ENCODE measurements at places on chromosomes 16 and 17.
A peak's percentile ranks its signal among the peaks of the same experiment; 100 is the strongest.

DNA sequence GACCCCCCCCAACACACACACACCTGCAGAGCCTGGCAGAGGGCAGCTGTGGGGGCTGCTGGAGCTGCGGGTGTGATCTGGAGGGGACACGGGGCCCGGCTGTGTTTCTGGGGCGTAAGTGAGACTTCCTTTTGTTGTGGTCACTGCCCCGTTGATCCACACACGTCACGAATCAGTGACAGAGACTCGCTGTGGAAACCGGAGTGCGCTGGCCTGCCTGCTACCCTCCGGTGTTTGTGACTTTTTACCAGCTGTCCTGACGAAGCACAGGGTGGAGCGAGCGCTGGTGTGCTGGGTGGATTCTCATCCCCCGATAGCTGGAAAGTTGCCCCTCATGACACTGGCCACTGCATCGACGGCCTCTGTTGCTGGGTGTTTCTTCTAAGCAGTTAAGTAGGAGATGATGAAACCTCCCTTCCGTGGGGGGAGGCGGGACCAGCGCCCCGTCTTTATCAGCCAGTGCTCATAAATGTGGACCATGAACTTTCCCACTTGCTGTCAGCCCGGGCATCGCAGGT is 2.3 kb downstream of the METRNL start:
- DNase-seq: peak; percentile 74

GRCh38 chr17:56681561-56682266 is 88.2 kb downstream of the NOG start:
- DNase-seq: peak; percentile 8

DNA sequence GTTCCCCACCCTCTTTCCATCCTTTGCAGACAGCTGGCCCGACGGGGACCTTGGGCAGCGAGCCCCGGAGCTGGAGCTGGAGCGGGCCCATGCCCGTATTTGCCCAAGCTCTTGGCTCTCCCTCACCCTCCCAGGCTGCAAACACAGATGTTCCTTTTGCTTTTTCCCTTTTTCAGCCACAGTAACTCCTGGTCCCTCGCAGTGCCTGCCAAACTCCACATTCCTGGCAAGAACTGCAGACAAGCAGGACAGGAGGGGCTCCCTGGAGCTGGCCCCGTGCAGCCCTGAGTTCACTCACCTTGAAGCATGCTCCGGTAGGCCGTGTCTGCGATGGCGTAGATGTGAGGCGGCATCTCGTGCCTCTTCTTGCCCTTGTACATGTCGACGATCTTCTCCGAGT is 33.9 kb downstream of the MYH11 start:
- no peak for DNase-seq

DNA sequence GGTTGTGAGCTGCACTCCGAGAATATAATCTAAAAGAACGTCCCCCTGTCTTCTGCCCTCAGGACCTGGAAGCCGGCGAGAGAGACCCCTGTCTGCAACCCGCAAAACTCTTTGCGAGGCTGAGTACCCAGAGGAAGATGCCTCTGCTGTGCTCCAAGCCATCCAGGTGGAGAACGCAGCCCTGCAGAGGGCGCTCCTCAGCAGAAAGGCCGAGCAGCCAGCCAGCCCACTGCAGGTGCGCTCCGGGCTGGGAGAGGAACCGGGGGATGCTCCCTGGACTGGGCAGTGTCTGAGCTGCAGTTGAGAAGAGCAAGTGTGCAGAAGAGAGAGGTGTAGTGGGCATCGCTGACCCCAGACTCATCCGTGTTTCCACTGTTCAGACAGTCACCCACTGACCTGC is 148.3 kb downstream of the KATNIP start:
- DNase-seq: no peak

DNA sequence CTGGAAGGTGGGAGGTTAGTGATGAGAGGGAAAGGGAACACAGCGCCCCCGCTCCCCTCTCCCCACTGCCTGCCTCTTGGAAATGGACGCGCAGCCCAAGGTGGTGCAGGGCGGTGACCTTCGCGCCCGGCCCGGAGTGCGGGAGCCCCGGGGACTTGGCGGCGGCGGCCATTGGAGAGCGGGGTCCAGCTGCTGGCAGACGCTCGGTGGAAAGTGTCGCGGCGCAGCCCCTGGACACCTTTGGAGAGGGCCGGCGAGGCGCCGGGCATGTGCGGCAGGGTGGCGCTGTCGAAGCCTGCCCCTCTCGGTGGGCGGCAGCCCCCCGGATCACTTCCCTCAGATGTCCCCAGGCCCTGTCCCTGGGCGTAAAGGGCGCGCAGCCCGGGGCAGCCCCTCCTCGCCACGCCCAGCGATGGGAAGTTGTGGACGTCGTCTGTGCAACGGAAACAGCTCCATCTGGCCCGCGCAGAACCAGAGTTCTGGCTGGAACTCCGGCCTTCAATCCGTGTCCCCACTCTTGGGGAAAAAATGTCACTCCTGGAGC is 16.7 kb downstream of the SALL1 start:
- DNase-seq: no peak

GRCh38 chr17:6299275-6299674 is 135.6 kb downstream of the AIPL1 start:
- no peak for DNase-seq

DNA sequence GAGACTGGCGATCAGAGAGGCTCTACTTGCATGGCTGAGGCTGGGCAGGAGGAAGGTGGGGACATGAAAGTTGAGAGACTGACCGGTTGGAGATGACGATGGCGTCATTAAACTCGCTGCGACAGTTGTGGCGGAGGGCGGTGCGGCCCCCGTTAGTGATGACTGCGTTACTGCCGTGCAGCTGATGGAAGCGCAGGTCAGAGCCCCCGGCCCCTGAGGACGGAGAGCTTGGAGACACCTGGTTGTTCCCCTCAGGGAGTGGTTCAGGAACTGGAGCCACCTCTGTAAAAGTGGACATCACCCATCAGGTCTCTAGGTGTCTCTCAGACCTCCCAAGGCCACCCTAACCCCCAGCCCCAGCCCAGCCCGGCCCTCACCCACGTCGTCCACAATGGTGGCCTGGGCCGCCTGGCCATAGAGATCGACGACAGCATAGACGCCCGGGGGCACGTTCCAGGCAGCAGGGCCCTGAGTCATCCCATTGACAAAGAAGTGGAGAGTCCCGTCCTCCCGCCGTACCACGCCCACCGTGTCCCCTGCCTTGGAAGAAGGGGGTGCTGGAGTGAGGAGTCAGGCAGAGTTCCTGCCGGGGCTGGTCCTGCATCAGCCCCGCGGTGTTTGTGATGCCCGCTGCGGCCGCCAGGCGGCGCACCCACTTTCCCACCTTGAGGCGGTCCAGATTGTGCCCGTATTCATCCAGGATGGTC is 5.3 kb downstream of the NEURL4 start:
- peak; percentile 35 for DNase-seq

- DNase-seq: no peak
These were observed 2.0 kb downstream of the TOM1L1 start for GRCh38 chr17:54902611-54903010.

DNA sequence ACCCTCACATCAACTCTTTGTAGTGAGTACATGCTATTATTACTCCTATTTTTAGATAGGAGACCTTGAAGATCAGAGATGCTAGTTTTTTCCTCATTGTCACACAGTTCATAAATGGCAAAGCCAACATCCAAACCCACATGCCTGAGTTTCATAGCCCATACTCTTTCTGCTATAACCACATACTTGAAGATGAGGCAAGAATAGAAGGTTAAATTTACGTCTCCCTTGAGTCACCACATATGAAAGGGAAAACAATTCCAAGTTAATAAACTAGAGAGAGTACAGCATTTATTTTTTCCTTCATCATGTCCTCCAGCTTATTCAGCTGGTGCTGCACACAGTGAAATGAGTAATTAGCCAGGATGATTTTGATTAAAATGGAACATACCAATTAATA is 23.7 kb downstream of the NUDT7 start:
- DNase-seq: no peak

- no peak for DNase-seq
These were observed 44.1 kb downstream of the CCDC42 start for GRCh38 chr17:8700546-8700945.

DNA sequence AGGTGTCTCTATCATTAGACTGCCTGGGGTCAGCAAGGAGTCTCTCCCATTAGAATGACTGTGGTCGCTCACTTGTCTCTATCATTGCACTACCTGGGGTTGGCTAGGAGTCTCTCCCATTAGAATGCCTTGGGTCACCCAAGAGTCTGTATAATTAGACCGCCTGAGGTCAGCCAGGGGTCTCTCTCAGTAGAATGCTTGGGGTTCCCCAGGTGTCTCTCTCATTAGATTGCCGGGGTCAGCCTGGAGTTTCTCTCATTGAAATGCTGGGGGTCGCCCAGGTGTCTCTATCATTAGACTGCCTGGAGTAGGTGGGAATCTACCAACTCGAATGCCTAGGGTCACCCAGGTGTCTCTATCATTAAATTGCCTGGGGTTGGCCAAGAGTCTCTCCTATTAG is 2231.6 kb downstream of the TP53TG3F start:
- no peak for DNase-seq

DNA sequence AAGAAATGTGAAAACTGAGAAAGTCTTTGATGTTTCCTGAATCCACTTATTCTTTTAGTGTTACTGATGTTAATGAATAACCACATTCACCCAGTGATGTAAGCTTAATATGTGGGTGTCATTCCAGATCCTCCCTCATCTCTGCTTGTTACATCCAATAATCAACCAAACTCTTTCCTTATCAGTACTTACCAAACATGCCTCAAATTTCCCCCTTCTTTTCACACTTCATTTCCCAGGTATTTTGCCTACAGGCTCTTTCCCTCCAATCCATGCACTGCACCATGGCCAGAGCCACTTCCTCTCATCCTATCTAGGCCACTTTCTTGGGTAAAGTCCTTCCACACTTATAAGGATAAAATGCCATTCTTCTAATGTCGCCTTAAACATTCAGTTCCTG is 451.5 kb downstream of the NPIPA7 start:
- no peak for DNase-seq

DNA sequence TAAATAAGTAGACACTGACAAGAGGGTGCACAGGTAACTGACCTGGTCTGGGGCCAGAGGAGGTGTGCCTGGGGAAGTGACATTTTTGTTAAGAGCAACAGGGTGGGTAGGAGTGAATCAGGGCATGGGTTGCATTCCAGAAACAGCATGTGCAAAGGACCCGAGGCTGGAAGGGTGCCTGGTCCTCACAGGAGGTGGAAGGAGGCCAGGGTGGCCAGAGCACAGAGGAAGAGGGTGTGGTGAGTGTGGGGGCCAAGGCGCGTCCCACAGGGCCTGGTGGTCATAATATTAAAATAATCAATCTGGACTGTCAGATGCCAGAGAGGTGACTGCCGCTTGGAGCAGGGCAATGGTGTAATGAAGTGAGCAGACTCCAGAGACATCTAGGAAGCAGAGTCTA is 14.3 kb downstream of the ARHGAP23 start:
- DNase-seq: no peak

DNA sequence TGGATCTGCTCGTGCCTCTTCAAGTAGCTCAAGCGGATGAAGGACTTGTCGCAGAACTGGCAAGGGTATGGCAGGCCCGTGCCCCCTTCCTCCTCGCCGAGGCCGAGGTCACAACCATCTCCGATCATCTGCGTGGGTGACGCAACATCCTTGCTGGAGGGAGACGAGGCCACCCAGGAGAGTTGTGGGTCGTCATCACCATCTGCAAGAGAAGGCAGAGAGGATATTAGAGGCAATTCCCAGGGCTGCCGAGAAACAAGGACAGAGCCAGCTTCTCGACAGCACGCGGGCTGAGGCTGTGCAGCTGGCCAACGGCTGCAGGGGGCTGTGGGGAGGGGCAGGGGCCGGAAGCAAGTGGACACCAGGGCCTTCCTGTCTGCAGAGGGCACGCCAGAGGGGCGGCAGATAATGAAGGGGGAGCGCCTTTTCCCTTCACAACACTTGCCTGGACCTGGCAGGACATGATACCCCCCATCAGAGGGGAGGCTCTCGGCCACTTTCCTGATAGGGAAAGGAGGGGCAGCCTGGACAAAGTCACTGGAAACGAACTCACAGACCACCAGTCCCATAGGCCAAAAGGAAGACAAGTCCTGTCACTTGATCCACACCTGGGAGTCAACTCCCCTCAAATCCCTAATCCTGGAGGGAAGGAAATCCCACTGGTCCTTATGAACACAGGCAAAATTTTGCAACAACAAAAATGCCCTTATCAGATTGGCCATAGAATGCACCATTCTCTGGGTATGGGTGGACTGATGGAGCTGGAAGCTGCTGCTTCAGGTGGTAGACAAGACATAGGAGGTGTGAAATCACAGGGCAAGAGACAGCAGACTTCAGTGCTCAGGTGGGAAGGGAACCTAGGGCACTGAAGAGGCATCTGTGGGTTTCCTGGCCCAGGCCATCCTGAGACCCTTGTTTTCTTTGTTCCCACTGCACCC is 217.0 kb downstream of the ZNF423 start:
- no peak for DNase-seq

GRCh38 chr16:57235128-57236021 is 9.7 kb upstream of the ARL2BP start:
- DNase-seq: peak; percentile 28

DNA sequence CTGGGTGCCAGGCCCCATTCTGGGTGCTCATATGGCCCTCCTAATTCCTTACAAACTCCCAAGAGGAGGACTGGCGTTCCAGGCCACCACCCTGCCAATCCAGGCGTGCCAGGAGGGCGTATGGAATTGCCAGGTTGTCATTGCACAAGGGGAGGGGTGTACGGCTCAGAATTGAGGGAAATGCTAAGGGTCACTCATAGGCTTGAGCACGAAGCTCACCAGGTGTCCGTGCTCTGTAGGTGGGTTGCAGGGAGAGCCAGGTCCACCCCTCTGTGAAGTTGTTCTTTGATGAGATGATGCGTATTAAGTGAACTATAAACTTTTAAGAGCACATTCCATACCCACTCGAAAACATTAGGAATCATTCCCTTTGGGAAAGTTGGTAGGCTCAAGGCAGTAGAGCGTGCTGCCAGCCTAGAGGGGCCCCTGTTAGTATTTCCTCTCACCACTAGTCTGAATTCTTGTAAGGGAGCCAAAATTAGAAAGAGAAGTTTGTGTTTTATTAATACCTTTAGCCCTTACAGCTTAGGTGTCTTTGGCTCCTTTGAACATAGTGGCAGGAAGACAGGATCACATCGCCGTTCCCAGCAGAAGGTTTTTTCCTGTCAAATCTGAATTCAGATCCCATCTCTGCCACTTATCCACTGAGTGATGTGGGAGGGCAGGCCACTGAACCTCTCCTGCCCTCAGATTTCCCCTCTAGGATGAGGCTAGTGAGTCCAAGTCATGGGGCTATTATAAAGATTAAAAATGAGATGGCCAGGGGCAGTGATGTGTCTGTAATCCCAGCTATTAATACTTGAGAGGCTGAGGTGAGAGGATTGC is 38.7 kb upstream of the NFAT5 start:
- DNase-seq: no peak

GRCh38 chr17:42817866-42818265 is 6.2 kb downstream of the BECN1 start:
- DNase-seq: no peak

DNA sequence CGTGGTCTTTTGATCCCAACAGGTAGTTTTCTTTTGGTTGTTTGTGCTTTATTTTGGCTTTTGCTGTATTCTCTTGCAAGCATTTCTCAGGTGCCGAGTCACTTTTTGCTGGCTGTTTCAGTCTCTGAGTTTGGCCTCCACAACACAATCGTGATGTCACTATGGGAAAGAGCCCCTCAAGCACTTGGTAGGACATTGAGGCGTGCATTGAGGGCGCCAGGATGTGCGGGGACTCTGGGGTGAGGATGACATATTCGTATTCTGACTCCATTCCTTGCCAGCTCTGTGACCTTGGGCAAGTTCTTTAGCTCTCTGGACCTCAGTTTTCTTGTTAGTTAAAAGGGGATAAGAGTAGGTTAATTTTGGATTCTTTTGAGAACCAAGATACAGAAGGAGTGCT is 13.0 kb downstream of the KSR1 start:
- no peak for DNase-seq

All from inflammatory macrophage (primary cell).